ENCODE measurements at places on chromosomes 1 and 21.

- DNase-seq, result no peak
These were observed 3.5 kb downstream of the PPP1R15B start for GRCh38 chr1:204408074-204408507.

DNA sequence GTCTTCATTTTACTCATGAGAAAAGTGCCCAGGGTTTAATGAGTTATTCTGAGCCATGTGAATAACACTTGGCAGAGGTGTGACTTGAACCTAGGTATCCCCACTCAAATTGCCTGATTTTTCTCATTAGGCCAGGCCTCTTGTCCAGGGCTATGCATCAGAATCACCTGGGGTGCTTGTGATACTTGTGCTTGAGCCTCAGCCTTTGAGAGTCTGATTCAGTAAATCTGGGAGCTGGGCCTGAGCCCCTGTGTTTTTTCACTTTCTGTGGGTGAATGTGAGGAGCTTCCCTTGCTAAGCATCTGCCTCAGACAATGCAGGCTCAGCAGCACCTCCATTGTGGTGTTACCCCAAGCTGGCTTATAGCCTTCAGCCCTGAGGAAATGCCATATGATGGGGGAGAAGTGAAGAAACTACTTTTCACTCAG lies 127.1 kb downstream of the S1PR1 start:
- DNase-seq, result no peak

DNA sequence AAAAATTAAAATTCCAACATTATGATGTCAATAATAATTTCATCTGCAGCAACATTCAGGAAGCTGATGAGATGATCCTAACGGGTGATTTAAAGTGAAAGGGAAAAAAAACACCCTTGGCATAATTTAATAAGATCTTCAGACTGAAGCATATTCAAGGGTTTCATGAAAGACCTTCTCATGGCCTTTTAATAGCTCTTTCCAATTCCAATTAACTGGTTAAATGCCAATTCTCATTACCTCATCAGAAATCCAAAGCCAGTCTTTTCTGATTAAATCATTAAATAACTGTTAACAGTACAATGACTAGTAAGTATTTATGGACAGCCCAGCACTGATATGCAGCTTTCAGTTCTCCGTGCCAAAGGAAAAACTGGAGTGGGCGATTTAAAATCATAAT lies 407.5 kb downstream of the SMYD3 start:
- no peak for DNase-seq

DNA sequence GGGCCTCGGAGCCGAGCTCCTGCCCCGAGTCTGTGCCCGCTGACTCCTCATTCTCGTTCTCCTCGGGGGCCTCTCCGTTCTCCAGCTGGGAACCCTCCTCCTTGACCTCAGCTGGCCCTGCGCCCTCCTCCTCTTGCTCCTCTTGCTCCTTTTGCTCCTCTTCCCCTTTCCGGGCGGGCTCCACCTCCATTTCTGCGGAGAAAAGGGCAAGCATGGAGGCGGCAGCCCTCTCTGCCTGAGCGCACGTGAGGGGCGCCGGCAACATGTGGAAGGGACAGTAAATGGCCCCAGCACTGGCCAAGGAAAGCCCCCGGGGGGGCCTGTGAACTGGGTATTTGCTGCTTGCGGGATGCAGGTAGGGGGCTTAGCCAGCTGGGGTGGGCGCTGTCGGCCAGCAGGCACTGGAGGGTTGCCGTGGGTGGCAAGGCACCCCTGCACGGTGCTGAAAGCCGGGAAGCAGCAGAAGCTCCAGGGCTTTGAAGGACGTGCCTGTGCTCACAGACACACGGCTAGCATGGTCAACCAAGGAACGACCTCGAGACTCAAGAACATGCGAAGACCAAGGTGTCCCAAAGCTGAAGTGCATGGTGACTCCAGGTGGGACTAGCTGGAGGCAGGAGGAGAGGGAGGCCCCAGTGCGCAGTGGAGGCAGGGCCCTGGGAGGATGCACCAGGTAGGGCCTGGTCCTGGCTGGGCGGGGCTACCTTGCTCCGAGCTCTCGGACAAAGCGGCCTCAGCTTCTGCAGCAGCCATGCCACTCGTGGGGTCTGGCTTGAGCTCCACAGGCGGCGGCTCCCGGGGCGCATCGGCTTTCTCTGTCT lies 30.7 kb downstream of the ZBTB17 start:
- no peak for DNase-seq

GRCh38 chr21:28541371-28542112 lies 451.1 kb downstream of the LTN1 start:
- DNase-seq, result no peak

DNA sequence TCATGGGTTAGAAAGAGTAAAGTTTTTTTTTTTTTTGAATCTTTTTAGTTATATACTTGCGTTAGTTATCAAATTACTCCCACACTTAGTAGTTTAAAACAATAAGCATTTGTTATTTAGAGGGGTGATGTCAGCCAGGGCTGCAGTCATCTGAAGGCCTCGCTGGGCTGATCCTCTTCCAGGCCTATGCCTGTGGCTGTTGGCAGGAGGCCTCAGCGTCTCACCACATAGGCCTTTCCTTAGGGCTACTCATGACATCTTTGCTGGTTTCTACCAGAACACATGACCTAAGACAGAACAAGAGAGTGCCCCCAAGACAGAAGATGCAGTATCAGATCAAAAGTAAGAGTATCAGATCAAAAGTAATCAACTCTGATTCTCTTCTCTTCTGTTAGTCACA lies 167.4 kb downstream of the HHAT start:
- DNase-seq, result no peak

DNA sequence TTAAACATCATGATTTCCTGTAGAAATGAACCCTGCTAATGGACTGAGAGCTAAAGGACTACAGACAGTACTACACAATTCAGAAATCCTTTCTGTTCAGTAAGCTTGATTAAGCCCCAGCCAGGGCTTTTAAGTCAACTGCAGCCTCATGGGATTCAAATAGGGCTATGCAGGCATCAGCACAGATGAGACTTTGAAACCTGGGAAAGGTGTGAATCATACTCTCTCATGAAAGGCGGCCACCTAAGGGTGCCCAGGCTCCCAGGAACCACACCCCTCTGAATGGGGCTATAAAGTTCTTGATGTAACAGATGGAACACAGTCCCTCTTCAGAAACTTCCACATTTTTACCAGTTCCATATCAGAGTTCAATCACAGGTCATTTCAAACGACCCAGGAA lies 7.6 kb downstream of the SIPA1L2 start:
- DNase-seq, result no peak

DNA sequence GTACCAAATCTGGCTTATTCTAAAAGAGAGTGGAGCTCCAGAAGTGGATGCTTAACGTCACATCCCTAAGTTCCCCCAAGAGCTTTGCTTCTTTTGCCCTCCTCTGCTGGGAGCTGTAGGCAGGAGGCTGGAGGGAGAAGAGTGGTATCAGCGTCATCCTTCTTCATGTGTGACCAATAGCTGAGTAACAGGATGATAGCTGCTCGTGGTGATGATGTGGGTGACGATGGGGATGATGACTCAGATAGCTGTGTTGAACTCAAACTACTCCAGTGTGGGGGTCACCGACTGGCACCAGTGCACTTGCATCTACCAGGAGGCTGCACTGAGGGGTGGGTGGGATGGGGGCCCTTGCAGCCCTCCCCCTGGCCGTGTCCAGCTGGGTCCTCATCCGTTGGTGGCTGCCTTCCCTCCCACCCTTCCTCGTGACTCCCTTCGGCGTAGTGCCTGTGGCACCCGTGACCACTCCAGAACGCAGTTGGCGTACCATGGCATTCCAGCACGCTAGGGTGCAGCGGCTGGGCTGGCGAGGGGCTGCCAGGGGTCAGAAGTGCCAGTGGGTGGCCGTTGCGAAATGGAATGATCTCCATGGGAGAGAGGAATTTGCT lies 1.1 kb downstream of the IGFN1 start:
- DNase-seq, result no peak

GRCh38 chr1:44408212-44408582 lies 3.1 kb downstream of the RNF220 start:
- DNase-seq, result no peak

- no peak for DNase-seq
These were observed 116.3 kb downstream of the DHRS3 start for GRCh38 chr1:12501661-12502060.

DNA sequence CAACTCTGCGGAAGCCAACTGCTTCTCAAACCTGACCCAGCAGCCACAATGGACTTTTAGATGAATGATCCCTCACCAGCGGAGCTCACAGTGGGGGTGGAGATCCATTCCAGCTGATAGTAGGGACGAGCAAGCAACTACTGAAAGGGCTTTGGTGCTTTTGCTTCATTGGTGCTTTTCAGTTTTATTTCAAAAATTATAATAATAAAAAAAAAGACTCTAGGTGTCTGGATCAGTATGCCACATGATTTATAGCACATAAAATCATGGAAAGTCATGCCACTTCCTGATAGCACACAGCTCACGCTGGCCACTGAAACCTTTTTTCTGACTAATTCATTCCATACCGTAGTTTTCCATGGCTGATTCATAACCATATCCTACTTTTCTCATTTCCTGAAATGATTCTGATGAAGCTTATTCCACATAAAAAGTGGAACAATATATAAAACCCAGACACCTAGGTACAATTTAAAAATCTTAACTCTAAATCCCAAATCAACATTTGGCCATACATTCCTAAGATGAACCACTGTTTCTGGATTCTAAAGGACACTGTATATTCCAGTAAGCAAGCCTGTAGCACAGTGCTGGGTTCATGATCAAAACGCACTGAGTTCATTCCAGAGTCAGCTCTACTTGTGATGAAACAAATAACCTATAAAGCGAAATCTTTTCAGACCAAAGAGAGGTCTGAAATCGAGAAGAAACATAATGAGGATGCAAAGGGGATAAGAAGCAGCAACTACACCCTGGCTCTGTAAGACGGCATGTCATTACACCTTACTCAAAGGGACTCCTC lies 41.3 kb upstream of the KCNE1 start:
- DNase-seq, result no peak

- DNase-seq, result peak; percentile 21
These were observed 507 bp downstream of the GLIS1 start for GRCh38 chr1:53738205-53739108.

DNA sequence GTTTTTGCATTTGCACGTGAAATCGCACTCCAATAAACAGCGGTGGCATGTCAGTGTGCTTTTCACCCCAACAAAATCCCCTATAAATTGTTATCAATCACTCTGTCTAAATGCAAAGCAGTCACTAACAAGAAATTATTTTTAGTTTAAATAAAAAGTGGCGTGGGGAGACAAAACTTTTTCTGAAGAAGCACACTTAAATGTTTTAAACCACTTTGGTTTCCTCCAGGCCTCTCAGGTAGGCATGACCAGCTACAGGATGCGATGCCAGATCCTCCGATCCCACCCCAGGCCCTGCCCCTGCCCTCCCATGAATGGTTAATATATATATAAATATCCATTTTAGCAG lies 3.6 kb downstream of the FMO1 start:
- no peak for DNase-seq

DNA sequence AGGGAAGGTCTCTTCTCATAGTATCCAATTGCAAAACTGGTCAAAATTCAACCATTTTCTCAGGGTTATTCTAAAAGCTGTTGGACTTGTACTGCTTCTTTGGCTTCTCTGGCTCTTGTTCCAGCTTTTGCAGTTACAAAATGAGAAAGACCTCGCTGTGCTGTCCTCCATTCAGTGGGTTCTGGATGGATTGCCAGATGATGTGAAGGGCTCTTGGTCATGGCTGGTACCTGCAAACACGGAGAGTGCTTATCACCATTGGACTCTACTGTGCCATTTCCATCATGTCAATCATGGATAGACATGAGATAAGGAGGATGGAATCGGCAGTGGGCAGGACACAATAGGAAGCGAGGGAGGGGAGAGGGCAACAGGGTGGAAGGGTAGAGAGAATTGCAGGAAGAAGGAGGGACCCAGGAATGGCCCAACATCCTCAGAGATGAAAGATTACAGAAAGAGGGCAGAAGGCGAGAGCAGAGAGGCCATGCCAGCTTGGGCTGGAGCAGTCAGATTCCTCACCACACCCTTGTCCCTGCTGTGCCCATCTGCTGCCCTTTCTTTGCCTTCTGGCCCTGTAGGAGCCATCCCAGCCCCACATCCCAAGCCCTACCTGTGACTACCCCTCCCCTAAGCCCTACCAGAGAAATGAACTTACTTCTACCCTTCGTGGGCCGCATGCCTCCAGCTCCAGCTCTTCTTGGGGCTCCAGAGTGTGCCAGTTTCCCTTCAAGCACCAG lies 70.3 kb downstream of the HIVEP3 start:
- DNase-seq, result no peak

DNA sequence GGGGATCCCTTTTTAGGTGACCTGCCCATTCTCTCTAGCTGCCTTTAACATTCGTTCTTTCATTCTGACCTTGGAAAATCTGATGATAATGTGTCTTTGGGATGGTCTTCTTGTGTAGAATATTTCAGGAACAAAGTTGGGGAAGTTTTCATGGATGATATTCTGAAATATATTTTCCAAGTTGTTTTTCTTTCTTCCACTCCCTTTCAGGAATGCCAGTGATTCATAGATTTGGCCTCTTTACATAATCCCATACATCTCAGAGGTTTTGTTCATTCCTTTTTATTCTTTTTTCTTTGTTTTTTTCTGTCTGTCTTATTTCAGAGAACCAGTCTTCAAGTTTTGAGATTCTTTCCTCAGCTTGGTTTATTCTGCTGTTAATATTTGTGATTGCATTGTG lies 13.9 kb upstream of the SCMH1 start:
- DNase-seq, result no peak

- DNase-seq, result peak; percentile 66
These were observed 76.7 kb downstream of the ARHGEF16 start for GRCh38 chr1:3530926-3531818.

GRCh38 chr1:11802616-11802972 lies 3.2 kb downstream of the MTHFR start:
- no peak for DNase-seq

- no peak for DNase-seq
These were observed 76.0 kb downstream of the GPATCH2 start for GRCh38 chr1:217554849-217555248.

GRCh38 chr21:34536820-34537219 lies 24.8 kb upstream of the KCNE1 start:
- no peak for DNase-seq

GRCh38 chr1:198367296-198367695 lies 173.2 kb downstream of the ATP6V1G3 start:
- DNase-seq, result no peak

DNA sequence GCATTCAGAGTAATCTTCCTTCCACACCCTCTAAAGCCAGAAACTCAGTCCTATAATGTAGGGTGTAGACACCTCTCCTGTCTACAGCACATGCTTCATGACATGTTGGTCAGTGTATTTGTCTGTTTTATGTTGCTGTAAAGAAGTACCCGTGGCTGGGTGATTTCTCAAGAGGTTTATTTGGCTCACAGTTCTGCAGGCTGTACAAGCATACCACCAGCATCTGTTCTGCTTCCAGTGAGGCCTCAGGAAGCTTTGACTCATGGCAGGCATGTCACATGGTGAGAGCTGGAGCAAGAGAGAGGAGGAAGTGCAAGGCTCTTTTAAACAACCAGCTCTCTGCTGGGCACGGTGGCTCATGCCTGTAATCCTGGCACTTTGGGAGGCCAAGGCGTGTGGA lies 12.1 kb downstream of the PLOD1 start:
- no peak for DNase-seq

GRCh38 chr1:184036517-184036949 lies 995 bp downstream of the COLGALT2 start:
- no peak for DNase-seq
